ENCODE measurements at places on chromosomes 5 and 9.

DNA sequence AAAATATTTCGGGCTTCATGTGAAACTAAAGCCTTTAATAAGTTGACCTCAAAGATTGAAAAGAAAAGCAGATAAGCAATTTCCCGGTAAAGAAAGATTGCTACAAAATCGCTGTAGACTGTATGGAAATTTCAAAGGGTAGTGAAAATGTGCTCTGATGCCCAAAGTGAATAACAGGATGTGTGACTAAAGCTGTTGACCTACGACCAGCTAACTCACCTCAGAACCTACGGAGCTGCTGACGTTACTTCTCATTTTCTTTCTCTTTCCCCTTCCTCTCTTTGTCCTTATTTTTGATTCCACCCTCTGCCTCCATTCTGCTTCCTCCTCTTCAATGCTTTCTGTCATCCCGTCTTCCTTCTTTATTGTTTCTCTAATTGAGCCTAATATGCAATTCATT is 103.2 kb downstream of the PDE4D start:
- no peak for DNase-seq

DNA sequence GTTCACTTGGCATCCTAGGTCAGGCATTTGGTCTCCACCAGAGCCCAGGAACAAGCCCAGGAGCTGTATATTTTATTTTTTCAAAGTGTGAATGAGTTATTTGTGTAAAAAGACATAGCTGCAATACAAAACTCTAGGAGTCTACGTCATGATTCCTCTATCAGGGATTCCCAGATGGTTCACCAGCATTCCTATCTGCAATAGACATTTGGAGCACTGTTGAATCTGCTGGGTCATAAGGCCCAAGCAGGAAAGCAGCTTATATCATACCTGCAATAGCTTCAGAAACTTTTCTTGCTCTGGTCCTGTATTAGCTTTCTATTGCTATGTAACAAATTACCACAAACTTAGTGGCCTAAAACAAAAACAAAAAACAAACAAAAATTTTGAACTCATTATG is 16.7 kb upstream of the DELE1 start:
- no peak for DNase-seq

- DNase-seq: no peak
Measured at GRCh38 chr9:38345851-38346755, 46.4 kb upstream of the ALDH1B1 start.

- no peak for DNase-seq
Measured at GRCh38 chr5:5726401-5726800, 303.9 kb downstream of the ICE1 start.

GRCh38 chr9:124054582-124055227 is 43.1 kb downstream of the LHX2 start:
- no peak for DNase-seq

DNA sequence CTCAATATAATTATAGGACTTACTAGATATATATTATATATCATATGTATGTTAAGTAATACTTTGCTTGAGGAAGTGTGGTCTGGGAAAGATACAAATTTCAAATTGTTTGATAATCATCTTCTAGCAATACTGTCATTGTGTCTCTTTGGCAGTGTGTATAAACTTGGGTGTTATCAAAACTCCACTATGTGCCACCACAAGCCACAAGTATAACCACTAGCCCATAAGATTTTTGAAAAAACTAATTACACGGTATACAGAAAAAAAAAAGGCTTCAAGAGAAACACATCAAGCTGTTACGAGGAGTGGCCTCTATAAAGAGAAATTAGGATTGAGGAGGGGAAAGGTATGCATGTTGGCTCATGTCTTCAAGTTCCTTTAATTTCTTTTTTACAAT is 44.7 kb upstream of the PCSK5 start:
- DNase-seq: no peak

DNA sequence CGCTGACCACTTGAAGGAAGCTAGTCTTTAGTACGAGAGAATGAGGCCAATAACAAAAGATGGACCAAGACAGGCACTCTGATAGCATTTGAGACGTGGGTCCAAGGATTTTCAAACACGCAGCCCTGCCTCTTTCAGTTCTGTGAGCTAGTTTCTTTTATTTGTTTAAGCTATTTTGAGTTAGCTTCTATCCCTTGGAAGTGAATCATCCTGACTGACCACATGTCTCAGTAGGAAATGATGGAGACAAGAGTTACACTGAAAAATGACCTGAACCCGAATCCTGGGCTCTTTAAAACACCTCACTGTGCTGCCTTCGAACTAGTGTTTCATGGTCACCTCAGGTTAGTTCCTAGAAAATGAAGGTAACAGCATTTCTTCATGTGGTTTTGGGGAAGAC is 9.9 kb downstream of the TEK start:
- no peak for DNase-seq

- no peak for DNase-seq
Measured at GRCh38 chr5:78260771-78261170, 33.7 kb downstream of the AP3B1 start.

DNA sequence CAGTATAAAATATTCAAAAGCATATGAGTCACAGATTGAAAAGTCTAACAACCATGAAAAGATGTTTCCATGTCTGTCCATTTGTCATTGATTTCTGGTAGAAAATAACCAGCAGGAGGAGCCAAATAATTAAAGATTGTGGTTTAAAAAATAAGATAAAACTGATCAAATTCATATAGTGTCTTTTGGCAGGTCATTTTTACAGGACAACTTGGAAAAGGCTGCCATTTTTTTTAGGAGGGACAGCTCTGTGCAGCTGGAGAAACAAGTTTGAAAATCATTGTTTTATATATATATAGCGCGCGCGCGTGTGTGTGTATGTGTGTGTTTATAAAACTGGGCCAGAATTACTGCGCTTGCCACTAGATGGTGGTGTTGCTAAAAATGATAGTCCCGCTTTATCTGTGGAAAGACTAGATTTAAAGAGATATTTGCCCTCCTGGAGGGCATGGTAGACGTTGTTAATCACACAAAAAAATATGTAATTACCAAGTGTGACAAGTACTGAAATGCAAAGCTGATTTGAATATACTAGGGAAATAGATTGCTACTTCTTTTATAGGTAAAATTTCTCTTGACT is 1.3 kb upstream of the TRMO start:
- DNase-seq: peak; percentile 66

DNA sequence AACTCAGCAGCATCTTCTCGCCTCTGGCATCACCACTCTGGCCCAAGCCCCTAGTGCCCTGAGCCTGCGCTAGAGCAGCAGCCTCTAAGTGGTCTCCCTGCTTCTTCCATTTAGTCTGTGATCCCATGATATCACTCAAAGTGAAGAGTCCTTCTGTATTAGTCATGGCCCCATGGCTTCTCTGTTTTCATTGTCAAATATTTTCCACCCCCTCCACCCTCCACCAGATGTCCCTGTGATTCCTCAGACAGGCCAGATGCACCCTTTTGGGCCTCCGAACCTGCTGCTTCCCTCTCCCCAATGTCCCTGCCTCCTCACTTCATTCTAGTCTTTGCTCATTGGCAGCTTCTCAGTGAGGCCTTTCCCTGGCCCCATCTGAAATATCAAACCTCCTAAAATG is 299.2 kb downstream of the SPOCK1 start:
- DNase-seq: no peak

- no peak for DNase-seq
Measured at GRCh38 chr5:160007514-160007913, 1.4 kb upstream of the TTC1 start.

GRCh38 chr9:14346811-14347405 is 33.0 kb upstream of the NFIB start:
- peak; percentile 65 for DNase-seq

DNA sequence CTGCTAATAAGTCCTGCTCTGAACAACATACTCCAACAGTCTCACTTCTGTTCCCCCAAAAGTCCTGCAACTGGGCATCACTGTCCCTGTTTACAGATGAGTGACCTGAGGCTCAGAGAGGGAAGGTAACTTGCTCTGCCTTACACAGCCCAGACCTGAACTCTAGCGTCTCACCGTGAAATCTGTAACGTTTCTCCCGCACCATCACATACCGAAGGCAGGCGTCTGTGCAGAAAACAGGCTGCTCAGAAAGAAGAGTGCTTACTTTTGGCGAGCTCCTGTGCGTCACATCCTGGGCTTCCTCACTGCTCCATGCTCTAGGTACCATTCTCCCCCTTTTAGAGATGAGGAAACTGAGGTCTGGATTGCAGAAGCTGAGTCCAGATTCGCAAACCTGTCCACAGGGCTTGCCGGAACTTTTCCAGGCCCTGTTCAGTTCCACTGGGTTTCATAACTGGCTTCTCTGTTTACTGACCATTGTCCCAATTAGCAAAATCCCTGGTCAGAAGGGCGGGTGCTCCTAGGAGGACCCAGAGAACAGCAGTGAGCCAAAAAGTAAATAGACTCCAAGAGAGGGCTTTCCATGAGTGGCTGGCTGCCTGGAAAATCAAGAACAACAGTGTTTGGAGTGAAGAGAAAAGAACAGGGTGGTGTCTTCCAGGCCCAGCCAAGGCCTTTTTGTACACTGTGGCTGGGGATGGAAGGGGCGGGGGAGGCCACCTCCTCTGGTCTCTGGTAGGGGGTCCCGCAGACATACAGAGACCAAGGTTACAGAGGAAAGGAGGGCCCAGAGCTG is 27.1 kb downstream of the GSN start:
- DNase-seq: peak; percentile 78

DNA sequence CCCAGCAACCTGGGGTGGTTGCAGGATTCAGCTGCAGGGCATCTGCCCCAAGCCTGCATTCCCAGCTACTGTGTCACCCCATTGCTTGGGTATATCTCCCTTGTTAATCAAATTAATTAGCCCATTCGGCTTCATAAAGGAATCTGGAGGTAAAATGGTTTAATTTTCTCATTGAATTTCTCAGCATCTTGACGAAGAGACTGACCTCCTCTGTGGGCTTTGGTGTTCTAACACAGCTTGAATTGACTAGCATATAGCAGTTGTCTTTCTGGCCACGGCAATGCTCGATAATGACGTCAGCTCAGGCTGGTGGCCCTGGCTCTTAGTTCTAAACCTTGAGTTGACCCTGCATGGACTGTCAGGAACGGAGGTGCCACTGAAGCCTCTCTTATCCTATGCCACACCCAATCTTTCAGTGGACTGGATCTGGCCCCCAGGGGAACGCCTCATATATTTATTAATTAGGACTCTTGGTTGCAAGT is 72.4 kb downstream of the MSX2 start:
- no peak for DNase-seq

DNA sequence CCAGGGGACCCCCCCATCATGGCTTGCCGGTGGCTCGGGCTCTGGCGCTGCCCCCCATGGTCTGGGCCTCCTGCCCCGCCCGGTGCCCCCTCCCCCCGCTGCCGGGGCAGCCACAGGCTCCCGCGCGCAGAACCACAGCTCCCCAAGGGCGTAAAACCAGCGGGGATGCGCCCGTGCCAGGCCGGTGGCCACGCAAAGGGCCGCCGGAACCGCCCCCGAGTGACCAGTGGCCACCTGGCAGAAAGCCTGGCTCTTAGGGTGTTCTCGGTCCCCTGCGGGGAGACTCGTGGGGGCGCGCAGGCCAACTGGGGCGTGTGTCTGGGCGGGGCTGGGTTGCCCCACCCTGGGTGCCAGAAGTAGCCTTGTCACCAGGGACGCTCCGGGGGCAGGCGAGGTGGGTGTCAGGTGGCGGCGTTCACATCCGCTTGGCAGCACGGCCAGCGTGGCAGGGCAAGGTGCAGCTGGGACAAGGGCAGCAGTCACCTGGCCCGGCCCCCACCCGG is 515 bp upstream of the AGPAT2 start:
- peak; percentile 68 for DNase-seq

- DNase-seq: no peak
Measured at GRCh38 chr9:117718701-117719100, 14.5 kb downstream of the TLR4 start.

GRCh38 chr9:69964446-69964845 is 79.2 kb upstream of the MAMDC2 start:
- no peak for DNase-seq

GRCh38 chr5:36536616-36537005 is 69.8 kb upstream of the SLC1A3 start:
- DNase-seq: no peak

DNA sequence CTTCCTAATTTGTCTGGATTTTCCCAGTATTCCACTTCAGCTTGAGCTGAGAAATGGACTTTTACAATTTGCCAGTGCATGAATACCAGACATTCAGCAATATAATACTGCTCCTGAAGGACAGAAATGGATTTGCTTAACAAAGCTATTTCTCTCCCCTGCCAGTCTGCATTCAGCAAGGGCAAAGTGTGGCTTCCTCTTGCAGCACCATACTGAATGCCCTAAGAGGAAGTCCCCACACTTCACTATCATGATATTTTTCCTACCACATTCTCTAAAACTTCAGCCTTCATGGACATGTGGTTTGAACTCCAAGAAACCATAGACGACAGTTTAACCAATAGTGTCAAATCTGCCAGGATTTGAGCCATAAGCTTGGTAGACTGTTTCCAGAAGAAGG is 19.8 kb upstream of the TLE4 start:
- no peak for DNase-seq

DNA sequence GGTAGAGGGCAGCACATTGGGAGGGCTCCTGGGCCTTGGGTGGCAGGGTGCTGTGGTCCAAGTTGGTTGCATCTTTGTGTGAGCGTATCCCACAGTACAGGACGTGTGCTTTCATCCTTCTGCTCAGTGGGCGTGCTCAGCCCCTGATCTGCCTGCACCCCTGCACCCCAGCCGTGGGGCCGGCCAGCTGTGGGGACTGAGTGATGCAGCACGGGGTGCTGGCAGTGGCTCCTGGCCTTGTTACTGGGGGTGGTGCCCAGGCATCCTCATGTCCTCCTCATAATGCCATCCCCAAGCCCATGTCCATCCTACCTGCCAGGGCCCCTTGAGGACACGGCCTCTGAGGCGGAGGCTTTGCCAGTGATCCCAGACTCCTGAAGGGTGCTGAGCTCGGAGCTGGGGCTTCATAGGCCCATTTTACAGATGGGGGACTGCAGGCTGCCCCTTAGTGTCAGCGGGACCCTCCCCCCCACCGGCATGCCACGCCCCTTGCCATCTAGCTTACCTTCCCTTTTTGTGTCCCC is 100.7 kb downstream of the PHF2 start:
- peak; percentile 13 for DNase-seq

- no peak for DNase-seq
Measured at GRCh38 chr5:62284946-62285891, 20.8 kb upstream of the KIF2A start.

DNA sequence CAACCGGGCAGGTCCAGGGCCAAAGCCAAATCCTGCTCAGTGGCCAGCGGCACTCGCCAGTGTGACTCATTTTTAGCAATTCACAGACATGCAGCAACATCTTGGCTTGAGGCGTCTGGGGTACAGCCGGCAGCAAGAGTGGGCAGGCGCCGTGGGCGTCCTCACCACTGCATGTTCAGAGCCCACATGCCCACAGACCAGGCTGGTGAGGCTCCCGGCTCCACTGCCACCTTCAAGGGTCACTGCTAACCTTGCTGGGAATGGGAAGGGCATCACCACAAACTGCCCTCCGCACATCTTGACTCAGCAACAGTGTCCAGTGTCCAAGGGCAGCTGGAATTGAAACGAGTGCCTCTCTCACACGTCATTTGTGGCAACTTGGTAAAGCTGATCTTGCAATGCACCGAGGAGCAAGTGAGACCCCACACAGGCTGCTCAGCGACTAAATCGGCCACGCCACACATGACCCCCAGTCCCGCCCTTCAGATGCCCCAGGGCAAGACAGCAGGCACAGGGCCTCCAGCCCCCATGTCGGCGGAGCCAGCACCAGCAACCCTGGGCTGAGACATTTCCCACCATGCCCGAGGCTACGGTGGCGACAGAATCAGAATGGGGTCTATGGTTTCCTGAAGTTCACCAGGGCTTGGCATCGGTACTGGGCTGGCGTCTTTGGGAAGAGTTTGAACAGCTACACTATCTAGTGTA is 140.3 kb downstream of the ROR2 start:
- DNase-seq: no peak

All from psoas muscle (tissue), 8 donors.